ENCODE measurements at places on chromosomes 16 and 17.
A peak's percentile ranks its signal among the peaks of the same experiment; 100 is the strongest.

DNA sequence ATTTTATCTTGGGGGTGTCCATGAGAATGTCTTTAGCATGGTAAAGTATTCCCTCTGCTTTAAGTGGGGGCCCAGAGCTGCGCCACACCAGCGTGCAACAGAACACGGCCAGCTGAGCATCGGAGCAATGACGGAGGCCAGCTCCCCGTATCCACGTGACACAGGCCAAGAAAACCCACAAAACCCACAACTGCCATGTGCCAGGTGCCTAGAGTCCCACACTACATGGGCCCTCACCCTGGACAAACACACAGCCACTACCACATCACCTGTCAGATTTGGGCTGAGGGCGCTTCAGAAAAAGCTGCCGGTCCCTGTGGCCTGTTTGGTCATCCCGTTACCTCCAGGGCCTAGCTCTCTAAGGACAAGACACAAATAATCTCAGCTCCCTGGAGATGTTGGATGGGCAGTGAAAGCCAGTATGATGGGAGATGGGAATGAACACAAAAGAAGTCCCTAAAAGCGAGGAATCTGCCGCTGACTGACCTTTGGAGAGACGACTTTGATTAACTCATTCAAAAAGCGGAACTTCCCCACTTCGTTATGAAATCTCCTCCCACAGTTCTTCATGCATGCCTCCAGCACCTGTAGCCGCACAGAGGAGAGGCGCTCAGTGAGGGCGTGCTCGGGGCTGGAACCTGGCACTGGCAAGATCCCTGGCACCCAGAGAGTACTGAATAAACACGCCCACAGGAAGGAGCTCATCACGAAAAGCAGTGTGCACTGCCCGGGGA is 17.1 kb downstream of the GGA3 start:
- DNase-seq: no peak

DNA sequence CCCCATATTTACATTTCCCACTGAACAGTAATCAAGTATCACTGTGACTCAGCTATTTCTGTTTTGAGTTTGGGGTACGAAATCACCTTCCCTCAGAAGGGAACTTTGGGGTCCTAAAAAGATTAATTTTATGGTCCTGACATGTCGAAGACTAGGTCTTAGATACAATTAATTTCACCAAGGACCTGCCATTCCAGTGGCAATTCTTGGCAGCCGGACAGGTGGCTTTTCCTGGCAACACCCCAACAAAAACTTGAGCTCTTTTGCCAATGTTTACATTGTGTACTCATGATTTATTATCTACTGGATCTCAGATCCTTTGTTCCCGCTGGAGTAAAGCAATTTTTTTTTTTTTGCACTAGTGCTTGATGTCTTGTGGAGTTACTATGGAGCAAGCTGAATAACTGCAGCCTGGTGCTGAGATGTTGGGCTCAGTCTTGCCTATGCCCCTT is 14.4 kb downstream of the SLFN5 start:
- no peak for DNase-seq

GRCh38 chr17:12727076-12727760 is 61.5 kb downstream of the MYOCD start:
- no peak for DNase-seq

DNA sequence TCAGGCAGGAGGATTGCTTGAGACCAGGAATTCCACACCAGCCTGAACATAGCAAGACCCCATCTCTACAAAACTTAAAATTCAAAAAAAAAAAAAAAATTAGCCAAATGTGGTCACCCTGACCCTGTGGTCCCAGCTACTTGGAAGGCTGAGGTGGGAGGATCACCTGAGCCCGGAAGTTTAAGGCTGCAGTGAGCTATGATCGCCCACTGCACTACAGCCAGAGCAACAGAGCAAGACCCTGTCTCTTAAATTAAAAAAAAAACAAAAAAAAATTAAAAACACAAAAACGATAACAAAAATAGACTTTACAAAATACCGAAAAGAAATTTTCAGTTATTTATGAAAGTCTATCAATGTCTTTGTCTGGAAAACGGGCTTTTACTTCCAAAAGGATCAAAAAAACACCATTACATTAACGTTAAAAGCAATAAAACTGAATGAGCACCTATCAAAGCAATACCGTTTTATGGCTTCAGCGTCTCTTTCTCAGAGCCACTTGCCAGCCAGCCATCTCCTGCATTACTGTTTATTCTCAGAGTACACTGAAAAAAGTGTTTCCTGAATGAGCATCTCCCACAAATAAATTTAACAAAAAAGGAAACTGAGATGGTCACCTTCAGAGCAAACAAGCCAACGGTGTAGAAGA is 6.1 kb downstream of the USP7 start:
- DNase-seq: no peak

- no peak for DNase-seq
These were observed 17.3 kb downstream of the CDR2 start for GRCh38 chr16:22356930-22357634.

GRCh38 chr16:265711-266110 is 10.0 kb downstream of the RGS11 start:
- no peak for DNase-seq

GRCh38 chr17:49985310-49985990 is 9.6 kb downstream of the DLX3 start:
- no peak for DNase-seq

DNA sequence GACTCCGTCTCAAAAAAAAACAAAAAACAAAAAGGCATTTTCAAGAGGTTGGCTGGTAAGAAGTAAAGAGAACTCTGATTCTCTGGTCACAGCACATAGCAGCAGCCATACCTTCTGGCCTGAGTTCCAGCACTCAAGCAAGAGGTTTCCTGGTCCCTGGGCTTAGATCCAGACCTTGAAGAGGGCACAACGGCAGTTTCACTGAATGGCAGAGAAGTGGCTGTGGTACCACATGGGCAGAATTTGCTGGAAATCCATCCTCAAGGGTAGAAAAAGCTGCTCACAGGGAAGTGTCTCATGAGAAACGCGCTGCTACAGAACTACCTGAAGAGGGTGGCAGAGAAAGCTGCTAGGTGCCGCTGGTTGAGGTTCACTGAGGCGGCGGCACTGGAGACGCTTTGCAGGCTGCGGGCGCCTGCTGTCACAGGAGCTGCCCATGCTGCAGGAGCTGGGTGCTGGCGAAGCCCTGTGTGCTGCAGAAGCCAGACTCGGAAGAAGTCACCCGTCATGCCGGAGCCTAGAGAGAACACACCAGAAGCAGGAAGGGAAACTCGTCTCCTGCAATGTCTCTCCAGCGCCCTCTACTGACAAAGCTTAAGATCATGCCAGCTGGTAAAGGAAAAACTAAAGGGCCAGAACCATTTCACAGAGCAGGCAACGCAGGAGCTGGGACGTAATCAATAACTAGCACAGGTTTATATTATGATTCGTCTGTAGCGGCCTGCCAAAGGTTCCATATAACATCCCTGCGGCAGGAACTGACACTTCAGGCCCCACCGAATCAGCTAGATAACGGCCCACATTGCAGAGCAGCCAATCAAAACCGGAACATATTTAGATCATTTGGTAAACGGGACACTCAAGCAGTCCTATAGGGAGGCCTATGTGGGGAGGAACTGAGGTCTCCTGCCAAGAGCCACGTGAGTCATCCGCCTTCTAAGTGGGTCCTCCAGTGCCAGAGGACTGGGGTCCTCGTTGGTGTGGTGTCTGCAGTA is 5.4 kb upstream of the ZNF213 start:
- DNase-seq: peak; percentile 88

DNA sequence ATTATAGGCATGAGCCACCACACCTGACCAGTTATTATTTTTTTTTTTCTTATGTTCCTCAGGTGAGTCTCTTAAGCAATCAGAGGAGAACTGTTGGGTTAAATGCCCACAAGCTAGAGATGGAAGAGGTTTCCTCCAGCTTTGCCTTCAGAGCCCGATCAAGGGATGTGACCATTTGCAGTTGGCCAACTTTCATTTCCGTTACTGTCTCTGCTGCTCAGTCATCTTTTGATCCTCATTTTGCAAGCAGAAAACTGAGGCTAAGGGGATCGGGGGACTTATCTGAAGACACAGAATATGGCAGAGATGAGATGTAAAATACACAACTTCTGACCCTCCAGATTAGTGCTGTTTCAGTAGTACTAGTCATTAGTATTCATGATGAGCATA is 188.8 kb downstream of the RAB11FIP4 start:
- DNase-seq: no peak

GRCh38 chr16:83606486-83607030 is 201.2 kb upstream of the HSBP1 start:
- no peak for DNase-seq

- DNase-seq: peak; percentile 88
These were observed at the start of gene FN3K for GRCh38 chr17:82734987-82735866. Gene FN3K, plus strand, starts transcription at chr17:82735615. Its CDS starts 22 bp downstream, at chr17:82735637.

GRCh38 chr16:50568187-50568815 is 20.1 kb downstream of the NKD1 start:
- DNase-seq: peak; percentile 37

GRCh38 chr16:15466886-15467781 is 32.7 kb downstream of the BMERB1 start:
- DNase-seq: no peak

DNA sequence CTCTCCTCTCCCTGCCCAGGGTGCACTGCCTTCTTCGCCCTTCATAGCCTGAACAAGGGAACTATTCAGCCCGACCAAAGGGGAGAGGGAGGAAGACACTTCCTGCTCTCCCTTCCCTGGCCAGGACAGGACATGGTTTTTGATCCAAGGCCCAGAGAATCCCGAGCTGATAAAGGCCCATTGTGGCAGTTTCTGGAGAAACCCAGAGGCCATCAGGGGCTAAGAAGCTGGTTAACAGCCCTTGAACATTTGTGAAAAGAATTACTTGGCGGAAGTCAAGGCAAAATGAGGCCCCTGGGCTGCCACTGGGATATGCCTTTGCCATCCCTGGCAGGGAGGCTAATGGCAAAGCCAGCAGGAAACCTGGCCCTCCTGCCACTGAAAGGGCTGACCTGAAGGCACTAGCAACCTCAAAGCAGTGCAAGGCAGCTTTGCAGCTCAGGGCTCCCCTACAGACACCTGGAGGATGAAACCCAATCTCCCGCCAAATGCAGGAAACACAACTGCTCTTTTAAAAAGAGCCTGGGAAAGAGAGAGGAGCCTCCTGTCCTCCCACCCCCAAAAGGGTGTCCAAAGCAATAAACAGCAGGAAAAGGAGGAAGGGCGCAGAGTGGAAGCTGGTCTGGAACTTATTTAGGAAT is 12.6 kb downstream of the PHB1 start:
- peak; percentile 32 for DNase-seq

DNA sequence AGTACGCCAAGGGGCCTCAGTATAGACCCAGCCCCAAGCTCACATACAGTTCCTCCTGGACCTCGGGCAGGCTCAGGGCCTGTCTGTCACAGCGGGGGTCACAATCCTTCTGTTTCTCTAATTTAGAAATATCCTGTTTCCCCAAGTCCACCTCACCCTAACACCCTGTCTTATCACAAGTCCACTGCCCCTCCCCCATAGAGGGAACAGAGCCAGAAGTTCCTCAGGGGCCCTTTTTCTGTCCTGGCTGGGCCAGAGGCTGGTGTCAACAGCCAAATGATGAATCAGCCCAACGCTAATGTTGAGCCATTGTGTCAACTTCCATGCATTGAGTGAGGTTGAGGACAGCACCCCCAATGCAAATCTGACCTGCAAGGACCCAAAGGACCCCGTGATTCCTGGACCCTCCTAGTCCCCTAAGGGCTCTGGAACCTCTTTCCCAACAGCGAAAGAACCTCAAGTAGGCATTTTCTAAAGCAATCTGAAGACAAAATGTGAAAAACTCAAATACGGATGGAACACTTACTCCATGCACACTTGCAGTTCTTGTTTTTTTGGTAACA is 58.6 kb downstream of the PECAM1 start:
- no peak for DNase-seq

DNA sequence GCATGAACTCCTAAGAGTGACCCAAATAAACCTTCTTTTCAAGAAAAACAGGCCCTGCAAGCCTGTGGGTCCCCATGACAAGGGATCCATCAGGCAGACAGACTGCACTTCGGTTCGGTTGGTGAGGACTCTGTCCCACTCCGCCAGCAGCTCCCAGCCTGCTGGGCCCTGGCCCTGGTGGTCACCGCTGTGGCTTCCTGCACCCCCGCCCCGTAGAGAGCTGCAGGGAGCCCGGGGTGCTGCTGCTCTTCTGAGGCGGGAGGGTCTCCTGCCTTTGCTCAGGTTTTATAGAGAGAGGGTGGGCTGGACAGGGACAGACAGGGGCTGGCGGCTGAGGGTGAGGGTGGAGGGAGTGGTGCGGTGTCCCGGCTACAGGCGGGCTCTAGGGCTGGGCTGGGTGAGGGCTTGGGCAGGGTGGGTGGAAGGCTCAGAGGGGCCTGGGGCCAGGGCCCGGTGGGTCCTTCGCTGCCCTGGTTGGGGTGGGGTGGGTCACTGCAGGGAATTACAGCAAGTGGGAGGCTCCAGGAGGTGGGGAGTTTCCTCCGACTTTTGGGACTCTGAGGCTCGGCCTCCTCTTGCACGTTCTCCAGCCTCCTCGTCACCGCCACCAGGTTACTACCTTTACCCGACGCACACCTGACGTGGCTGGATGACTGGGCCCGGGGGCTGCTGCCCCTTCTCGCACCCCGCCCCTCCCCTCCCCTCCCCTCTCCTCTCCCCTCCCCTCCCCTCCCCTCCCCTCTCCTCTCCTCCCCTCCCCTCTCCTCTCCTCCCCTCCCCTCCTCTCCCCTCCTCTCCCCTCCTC is 90.2 kb upstream of the CBX4 start:
- DNase-seq: no peak

DNA sequence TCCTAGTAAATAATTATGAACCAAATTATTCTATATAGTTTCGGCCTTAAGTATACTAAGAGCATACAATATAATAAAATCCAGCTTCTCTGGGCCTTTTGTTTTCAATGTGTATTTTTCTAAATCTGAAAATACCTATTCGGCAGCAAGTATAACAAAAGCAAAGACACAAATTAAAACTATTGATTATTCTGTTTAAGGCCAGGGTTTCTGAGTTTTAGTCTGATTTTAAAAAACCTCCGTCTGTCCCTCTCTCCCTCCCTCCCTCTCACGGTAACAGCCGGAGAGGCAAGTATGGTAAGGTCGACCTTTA is 1.5 kb downstream of the TOB1 start:
- no peak for DNase-seq

- DNase-seq: no peak
These were observed 77.5 kb downstream of the SYCE1L start for GRCh38 chr16:77276661-77277060.

GRCh38 chr16:30335598-30336474 is 19.3 kb downstream of the CD2BP2 start:
- DNase-seq: peak; percentile 17

DNA sequence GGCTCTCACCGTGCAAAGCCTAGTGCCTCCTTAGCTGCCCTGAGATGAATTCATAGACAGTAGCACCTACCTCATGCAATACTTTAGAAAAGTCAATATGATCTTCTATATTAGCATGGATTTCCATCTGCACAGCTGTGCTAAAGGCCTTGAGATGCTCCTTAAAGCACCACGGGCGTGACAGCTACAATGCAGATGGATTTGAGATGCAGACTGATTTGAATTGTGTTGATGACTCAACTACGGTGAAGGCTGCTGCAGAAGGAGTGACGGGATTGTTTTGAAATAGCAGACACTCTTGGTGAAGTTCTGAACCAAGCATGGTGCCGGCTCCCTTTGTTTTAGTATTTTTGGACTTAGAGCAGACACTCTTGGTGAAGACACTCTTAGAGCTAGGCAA is 88.2 kb downstream of the SPECC1 start:
- no peak for DNase-seq

GRCh38 chr16:85003725-85004586 is 7.4 kb downstream of the ZDHHC7 start:
- no peak for DNase-seq
